ENCODE measurements at places on chromosomes 3 and 15. TPM values are rescaled to one million over a fixed set of nuclear protein-coding genes. Genes with fewer than 3 reads are reported as not detected.

The ANKDD1A gene
- 3.4 TPM for total RNA-seq

The NME9 gene
- total RNA-seq = not detected

The FAM107A gene
- total RNA-seq = not detected

The CERS3 gene
- not detected for total RNA-seq

DNA sequence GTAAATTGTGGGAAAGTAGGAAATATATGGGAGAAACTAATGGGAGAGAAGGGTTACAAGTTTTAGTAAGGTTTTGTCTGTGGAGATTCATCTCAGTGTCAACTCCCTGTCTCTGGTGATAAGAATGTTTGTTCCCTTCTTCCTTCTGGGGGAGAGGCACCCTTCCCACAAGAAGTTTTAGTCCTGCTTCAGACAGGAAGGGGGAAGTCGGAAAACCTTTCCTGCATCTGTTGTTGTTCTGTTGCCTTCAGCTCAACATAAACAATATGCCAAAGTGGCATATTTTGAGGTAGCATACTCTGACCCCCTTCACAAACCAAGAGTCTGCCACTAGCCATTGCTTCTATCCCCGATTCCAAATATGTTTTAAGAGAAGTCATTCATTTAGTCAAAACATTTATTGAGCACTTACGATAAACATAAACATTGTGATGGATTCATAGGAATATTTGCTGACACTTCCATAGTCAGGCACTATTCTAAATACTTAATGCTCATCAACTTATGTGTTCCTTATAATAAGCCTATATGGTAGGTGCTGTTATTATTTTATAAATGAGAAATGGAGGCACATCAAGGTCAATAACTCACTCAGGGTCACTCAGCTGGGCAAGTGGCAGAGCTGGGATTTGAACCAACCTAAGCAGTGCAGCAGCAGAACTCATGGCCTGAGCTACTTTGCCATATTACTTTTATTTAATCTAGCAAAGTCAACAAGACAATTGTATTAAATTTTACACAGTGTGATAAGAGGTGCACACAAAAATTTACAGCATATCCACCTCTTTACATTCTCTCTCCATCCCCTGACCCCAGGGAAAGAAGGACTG is 34.2 kb upstream of the TIMP4 start:
- DNase-seq = no peak

DNA sequence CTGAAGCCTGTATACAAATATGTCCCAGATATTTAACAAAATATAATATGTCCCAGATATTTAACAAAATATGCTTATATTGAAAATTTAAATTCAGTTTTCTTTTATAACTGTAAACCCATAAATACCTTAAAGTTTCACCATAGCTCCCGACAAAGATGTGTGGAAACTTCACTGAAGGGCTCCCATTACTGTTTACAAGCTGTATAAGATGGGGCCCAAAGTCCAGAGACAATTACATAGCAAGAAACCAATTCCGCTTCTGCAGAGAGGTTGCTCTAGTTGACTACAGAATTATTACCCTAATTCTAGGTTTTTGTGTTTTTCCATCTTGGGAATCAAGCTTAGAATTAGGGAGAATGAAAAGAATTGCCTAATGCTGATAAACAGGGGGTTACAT is 102.6 kb upstream of the EPHA6 start:
- no peak for DNase-seq

- DNase-seq = no peak
Observed at GRCh38 chr3:13600950-13601691, 52.2 kb downstream of the FBLN2 start.

- DNase-seq = no peak
Observed at GRCh38 chr3:52038227-52038626, 18.1 kb downstream of the DUSP7 start.

- DNase-seq = no peak
Observed at GRCh38 chr15:83747050-83747717, 93.3 kb downstream of the ADAMTSL3 start.

DNA sequence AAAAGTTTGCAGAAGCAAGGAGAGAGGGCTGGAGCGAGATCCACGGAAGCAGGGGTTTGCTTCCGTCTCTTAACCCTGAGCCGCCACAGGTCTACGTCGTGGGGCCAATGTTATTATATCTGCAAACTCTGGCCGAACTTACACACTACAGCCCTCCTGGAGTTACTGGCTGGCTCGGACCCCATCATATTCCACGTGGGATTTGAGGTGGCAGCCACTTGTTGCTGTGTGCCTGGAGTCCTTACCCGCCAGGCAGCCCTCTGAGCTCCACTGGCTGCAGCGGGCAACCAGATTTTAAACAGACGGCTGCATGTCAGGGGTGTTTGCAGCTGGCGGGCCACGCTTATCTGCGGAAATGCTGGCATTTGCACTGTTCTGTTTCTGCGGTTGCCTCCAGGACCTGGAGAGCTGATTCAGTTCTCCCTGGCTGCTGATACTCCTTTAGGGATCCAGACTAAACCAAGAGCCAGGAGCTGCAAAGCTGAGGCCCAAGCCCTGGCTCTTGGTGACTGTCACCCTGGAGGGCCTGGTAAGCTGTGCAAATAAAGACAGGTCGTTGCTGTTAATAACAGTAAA is 34.7 kb downstream of the TM2D3 start:
- no peak for DNase-seq

DNA sequence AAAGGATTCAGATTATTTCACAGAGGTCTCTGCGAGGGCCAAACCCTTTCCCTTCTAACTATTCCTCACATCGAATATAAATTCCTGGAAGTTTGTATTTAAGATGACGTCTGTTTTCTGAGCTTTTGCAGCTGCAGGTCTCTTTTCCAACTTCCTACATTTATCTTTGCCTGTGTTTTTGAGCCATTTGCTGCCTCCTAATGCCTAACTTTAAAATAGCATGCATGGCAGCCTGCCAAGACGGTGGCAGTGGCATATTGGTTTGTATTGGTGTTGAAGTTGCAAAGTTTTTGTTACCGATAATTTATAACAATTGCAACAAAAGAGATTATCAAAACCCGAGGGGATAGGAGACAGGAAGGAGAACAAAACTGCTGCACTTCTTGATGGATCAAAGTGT is 187.1 kb upstream of the DNAJC19 start:
- DNase-seq = no peak

DNA sequence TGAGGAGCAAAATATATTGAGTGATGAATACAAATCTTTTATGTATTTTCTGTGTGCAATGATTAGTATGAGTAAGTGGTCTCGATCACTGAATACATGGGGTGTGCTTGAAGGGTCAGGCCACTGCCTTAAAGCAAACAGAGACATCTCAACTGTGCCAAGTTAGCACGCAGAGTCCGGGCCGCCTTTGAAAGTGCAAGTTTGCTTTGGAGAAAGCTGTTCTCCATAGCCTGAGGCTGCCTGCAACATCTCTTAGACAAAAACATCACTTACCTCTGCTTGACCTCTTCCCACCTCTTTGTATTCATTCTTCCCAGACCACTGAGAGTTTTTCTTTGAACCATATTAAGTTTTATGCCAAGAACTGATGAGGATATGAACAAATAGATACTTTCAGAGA is 267.0 kb downstream of the ZBTB20 start:
- no peak for DNase-seq

DNA sequence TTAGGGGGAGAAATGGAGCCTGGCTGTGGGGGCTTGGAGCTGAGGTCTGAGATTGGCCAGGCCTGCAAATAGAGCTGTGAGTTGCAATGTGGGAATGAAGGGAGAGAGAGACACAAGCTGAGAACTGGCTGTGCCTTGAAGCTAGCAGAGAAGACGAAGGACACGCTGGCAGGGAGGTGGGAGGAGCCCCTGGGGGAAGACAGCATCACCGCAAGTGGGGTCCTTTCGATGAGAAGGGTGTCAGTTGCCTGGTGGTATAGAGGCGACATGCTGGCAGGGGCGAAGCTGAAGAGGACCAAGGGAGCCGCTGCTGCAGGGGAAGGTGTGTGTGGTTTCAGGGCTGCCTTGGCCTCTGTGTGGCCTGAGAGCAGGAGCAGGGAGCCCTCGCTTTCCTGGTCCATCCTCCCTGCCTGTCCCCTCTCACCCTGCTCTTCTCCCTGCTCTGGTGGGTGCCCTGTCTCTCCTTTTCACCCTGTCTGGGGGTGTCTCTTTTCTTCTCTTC is 5.5 kb downstream of the RHCG start:
- peak; percentile 39 for DNase-seq

DNA sequence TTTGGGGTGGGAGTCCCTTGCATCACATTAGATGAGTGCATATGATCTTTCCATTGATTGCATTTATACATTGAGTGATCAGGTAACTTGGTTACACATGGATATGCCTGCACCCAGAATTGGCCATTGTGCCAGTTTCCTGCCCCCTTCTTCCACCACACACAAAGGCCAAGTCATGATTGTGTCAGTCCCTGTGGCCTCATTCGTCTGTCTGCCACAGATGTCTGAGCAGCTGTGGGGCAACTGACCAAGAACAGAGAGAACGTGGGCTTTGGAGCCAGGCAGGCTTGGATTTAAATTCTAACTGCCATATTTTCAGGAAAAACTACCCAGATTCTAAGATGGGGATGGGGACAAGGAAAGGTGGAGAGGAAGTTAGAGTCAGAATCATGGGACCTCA is 27.0 kb downstream of the CCNL1 start:
- DNase-seq = no peak
